ENCODE measurements at places on chromosomes 1 and 21.

DNA sequence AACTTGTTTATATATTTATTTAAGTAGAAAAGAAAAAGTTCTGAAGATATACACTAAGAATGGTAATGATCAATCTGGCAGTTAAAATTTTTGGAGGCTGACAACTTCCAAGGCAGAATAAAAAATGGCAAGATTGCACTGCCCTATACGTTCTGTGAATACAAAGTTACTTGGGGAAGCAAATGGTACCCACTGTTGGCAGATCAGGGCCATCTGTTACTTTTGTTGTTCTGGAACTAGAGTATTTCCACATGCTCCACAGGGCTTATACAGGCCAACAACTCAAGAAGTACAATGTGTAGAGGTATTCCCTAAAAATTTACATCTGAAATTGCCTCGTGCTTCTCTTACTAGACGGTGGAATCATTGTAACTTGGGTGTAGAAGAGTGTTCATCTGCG, 53.2 kb downstream of the AHCTF1 start:
- H3K27me3 ChIP-seq = no peaks in the 10 kb centered on the region
- H3K27ac ChIP-seq = no peak overlapping the region
- peaks cover 2% of the 10 kb centered on the region for H3K36me3 ChIP-seq
- no peak overlapping the region for H3K4me3 ChIP-seq

- DNase-seq = no peak
- H3K4me1 ChIP-seq = peaks cover 4% of the 10 kb centered on the region
These were observed 22.0 kb downstream of the UBIAD1 start for GRCh38 chr1:11294951-11295350.

- H3K27me3 ChIP-seq = no peaks in the 10 kb centered on the region
- DNase-seq = no peak
- H3K27ac ChIP-seq = no peak overlapping the region
- H3K4me3 ChIP-seq = no peak overlapping the region
- no peaks in the 10 kb centered on the region for H3K4me1 ChIP-seq
These were observed 37.7 kb upstream of the VN1R5 start for GRCh38 chr1:247218121-247218651.

DNA sequence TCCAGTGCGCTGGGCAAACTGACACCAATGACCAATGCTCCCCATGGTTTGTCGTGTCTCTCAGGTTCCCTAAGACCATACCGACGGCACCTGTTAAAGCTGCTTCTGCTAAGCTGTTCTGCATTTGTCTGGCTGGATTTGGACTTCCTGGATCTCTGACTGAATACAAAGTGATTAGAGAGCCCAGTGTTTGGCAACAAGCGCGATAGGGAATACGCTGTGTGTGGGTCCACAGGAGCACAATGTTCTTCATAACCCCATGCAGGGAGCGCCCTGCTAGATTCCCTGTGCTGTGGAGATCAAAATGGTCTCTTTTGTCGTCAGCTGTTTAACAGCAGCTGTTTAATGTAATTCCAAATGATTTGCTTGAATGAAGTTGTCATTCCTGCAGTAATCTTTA, 26.0 kb upstream of the ESRRG start:
- H3K36me3 ChIP-seq = no peaks in the 10 kb centered on the region
- H3K27me3 ChIP-seq = peaks cover 2% of the 10 kb centered on the region
- H3K4me1 ChIP-seq = no peaks in the 10 kb centered on the region

DNA sequence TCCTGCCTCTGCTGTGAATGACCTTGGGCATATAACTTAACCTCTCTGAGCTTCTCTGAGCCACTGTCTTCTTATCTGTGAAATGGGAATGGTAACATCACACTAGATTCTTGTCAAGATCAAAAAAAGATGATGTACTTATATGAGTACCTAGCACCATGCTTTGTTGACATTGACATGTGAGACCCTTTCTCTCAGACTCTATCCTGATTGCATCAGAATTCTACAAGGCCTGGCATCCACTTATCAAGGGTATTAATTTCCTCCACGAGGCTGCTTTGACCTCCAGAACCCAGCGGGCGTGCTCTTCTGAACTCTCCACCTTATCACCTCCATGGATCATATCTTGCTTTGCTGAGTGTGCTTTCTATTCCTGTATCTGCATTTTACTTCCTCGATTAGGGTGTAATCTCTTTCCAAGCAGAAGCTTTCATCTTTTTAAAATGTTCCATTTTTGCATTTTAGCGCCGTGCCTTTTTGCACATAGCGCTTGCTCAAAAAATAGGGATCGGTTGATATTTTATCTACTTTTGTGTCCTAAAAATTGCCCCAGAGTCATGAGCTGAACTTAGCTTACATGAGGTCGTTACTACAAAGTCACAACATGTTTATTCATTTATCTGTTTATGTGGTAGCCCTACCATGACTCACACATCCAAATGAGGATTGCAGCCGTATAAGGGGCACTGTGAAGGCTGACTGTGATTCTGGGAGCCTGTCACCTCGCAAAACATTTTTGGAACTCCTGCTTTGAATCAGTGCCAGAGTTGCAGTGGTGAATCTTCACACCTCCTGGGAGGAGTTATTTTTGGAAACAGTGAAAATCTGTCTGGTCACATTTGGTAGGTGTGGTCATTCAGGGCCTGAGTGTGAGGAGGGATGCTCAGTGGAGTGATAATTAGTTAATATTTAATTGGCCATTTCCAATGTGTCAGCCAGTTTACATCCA, 63.2 kb downstream of the IER5 start:
- H3K27ac ChIP-seq = no peak overlapping the region
- H3K4me3 ChIP-seq = no peak overlapping the region
- H3K36me3 ChIP-seq = no peaks in the 10 kb centered on the region
- H3K4me1 ChIP-seq = peaks cover 2% of the 10 kb centered on the region
- H3K27me3 ChIP-seq = no peaks in the 10 kb centered on the region
- no peak for DNase-seq

GRCh38 chr1:111739925-111740765, 950 bp upstream of the INKA2 start:
- H3K36me3 ChIP-seq = no peaks in the 10 kb centered on the region
- H3K4me1 ChIP-seq = peaks cover 12% of the 10 kb centered on the region
- H3K27ac ChIP-seq = no peak overlapping the region
- no peaks in the 10 kb centered on the region for H3K27me3 ChIP-seq

DNA sequence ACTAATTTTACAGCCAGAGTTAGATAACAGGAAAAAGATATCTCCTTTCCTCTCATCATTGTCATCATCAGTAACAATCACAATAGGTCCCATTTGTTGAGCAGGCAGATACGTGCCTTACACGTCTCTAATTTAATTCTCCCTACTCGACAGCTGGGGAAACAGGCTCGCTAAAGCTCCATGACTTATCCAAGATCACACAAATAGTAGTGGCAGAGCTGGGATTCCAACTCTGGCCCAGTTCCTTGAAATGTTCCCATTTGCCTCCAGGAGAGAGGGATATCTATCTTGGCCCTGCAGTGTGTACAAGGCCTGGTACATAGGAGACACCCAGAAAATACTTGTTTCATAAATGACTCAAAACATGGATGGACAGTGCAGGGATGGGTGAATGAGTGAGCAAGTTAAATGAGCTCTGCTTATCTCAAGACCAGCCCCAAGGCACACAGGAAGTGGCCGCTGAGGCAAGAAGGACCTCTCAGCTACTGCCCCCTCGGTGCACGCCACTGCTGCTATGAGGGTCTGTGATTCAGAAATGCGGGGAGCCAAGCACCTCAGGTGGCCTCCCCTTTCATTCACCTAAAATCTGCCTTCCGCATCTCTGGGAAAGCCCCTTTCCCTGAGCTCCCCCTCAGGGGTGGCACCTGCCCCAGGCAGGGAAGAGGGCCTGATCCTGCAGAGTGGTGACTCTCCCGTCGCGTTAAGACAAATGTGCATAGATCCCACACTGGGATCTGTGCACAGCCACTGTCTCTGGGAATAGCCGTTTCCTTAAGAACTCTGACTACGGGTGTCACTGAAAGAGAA, 3.6 kb downstream of the KCNN3 start:
- no peak overlapping the region for H3K4me3 ChIP-seq
- H3K36me3 ChIP-seq = no peaks in the 10 kb centered on the region
- H3K4me1 ChIP-seq = peaks cover 20% of the 10 kb centered on the region
- H3K27me3 ChIP-seq = no peaks in the 10 kb centered on the region
- no peak for DNase-seq

GRCh38 chr1:118113261-118113660, 71.8 kb downstream of the SPAG17 start:
- no peaks in the 10 kb centered on the region for H3K36me3 ChIP-seq
- no peaks in the 10 kb centered on the region for H3K4me1 ChIP-seq
- H3K4me3 ChIP-seq = no peak overlapping the region
- no peaks in the 10 kb centered on the region for H3K27me3 ChIP-seq

- H3K4me1 ChIP-seq = no peaks in the 10 kb centered on the region
- no peaks in the 10 kb centered on the region for H3K27me3 ChIP-seq
- no peak overlapping the region for H3K4me3 ChIP-seq
- DNase-seq = no peak
These were observed 191.5 kb downstream of the SETD4 start for GRCh38 chr21:35868869-35869223.

GRCh38 chr1:21287905-21288514, 2.3 kb downstream of the ECE1 start:
- H3K4me1 ChIP-seq = peaks cover 5% of the 10 kb centered on the region
- no peaks in the 10 kb centered on the region for H3K36me3 ChIP-seq
- H3K27me3 ChIP-seq = no peaks in the 10 kb centered on the region
- H3K27ac ChIP-seq = no peak overlapping the region
- no peak for DNase-seq

- no peaks in the 10 kb centered on the region for H3K27me3 ChIP-seq
- no peak overlapping the region for H3K4me3 ChIP-seq
- DNase-seq = no peak
- H3K27ac ChIP-seq = no peak overlapping the region
These were observed 49.5 kb upstream of the IFFO2 start for GRCh38 chr1:19006000-19006399.

DNA sequence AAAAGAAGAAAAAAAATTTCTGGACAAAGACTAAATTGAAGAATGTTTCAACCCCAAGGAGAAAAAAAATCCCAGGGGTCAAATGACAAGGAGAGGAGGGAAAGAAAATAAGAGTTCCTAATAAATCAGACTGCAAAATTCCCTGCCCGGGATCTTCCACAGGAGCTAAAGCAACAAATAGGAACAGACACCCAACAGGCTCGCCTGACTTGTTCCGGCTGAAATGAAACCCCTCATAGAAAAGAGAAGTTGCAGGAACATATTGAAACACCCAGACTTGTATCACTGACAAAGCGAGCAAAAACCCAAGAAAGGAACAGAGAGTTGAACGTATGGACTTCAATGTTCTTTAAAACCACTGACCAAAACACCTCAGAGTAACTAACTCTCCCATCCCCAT, 123.0 kb downstream of the TIAM1 start:
- no peak for DNase-seq
- no peaks in the 10 kb centered on the region for H3K36me3 ChIP-seq
- H3K4me1 ChIP-seq = no peaks in the 10 kb centered on the region
- H3K27ac ChIP-seq = no peak overlapping the region

- H3K4me3 ChIP-seq = no peak overlapping the region
- peaks cover 3% of the 10 kb centered on the region for H3K36me3 ChIP-seq
- no peak overlapping the region for H3K27ac ChIP-seq
- peaks cover 4% of the 10 kb centered on the region for H3K4me1 ChIP-seq
These were observed 12.2 kb upstream of the CLSTN1 start for GRCh38 chr1:9835758-9836631.

All from iPS DF 6.9 (cell line).